ENCODE measurements at places on chromosomes 5 and 9. TPM values are rescaled to one million over a fixed set of nuclear protein-coding genes. Genes with fewer than 3 reads are reported as not detected.

Gene STPG3
- total RNA-seq = not detected

GRCh38 chr9:78769690-78770089, 472.8 kb downstream of the PSAT1 start:
- no peak for DNase-seq

DNA sequence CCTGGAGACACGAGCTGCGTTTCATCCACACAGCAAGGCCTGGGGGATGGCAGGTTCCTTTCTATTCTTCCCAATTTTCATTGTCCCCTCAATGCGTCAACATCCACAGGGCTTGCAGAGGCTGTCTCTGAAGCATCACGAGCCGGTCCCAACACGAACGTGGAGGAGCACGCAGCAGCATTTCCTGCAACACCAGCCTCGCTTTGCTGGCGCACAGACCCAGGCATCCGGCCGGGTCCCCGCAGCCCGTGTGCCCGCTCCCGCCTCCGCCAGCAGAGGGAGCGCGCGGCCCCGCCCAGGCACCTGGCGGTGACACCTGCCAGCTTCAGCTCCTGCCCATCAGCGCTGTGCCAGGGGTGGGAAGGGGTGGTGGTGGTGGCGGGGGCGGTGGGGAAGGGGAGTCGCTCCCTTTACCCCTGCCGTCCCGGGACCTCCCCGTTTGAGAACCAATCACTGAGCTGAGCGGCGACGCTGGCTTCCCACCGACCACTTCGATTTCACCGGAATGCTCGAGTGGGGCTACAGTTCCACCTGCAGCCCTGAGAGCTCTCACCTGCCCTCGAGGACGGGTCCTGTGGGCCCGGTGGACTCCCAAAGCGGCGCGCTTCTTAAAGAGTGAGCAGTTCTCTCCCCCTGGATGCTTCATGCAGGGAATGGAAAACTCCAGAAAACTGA, 464.5 kb downstream of the ICE1 start:
- peak; percentile 56 for DNase-seq

- DNase-seq = no peak
Measured at GRCh38 chr5:35188031-35188457, 42.2 kb downstream of the PRLR start.

GRCh38 chr9:20023961-20024571, 235.2 kb upstream of the SLC24A2 start:
- no peak for DNase-seq

- no peak for DNase-seq
Measured at GRCh38 chr9:9100070-9100469, 1300.5 kb upstream of the DMAC1 start.

GRCh38 chr5:51227963-51228470, 155.2 kb upstream of the ISL1 start:
- no peak for DNase-seq

GRCh38 chr5:79050498-79050897, 19.0 kb downstream of the DMGDH start:
- no peak for DNase-seq

- no peak for DNase-seq
Measured at GRCh38 chr5:14213813-14214585, 70.9 kb downstream of the TRIO start.

Gene FREM1
- not detected for total RNA-seq

Gene PROB1
- total RNA-seq = 2.4 TPM

DNA sequence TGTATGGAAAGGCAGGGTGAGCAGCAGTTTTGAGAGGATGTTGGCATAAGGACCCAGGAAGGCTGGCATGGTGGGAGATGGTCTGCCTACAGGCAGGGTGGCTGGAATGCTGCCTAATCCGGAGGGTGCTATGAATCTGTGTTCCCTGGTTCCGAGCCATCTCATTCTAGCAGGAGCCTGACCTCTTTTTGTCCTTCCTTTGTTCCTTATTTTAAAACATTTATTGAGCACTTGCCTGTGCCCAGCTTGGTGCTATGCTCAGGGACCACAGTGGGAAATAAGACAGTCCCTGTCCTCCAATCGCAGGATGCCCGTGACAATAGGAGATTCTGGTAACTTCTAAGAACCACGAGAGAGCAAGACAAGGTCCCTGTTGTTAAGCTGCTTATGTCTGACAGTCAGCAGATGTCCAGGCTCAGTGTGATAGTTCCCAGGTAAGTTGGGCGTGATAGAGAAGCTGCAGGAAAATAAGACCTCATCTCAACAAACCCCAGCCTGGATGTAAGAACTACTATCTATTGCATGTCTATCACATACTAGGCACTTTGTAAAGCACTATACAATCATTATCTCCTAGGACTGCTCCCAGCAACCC, 9.1 kb upstream of the ZBTB34 start:
- DNase-seq = no peak

- no peak for DNase-seq
Measured at GRCh38 chr9:32380944-32381343, 3.5 kb upstream of the ACO1 start.

DNA sequence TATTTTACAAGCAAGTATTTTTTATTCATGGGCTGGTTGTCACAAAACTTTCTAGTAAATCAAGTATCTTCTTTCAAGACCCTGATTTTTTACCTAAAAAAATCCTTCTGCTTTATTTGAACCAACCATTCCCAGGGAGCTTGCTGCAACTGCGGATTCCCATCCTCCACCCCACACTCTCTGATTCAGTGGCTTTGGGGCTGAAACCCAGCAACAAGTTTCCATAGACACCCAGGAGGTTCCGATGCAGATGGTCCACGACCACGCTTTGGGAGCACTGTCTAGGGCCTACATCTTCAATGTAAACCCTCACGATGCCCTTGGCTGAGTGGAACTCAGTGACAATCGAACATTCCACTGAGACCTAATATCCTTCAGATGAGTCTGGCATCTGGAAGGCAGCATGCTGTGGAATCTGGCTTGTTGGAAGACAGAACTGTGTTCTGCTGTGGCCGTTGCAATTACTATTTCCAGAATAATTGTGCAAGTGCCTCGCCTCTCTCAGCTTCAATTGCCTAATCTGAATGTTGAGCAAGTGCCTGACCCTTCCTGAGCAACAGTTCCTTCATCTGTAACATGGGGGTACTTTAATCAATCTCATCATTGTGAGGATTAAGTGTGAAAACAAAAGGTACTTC, 105.1 kb downstream of the INSYN2B start:
- DNase-seq = no peak
